CD4-positive, alpha-beta T cell treated with Interleukin-12 subunit alpha and Interleukin-12 subunit beta, for 1 hour (primary cell): ENCODE measurements at places on chromosomes 2 and 18.

GRCh38 chr2:45889053-45889452 lies 237.6 kb downstream of the PRKCE start:
- peak; percentile 27 for DNase-seq

DNA sequence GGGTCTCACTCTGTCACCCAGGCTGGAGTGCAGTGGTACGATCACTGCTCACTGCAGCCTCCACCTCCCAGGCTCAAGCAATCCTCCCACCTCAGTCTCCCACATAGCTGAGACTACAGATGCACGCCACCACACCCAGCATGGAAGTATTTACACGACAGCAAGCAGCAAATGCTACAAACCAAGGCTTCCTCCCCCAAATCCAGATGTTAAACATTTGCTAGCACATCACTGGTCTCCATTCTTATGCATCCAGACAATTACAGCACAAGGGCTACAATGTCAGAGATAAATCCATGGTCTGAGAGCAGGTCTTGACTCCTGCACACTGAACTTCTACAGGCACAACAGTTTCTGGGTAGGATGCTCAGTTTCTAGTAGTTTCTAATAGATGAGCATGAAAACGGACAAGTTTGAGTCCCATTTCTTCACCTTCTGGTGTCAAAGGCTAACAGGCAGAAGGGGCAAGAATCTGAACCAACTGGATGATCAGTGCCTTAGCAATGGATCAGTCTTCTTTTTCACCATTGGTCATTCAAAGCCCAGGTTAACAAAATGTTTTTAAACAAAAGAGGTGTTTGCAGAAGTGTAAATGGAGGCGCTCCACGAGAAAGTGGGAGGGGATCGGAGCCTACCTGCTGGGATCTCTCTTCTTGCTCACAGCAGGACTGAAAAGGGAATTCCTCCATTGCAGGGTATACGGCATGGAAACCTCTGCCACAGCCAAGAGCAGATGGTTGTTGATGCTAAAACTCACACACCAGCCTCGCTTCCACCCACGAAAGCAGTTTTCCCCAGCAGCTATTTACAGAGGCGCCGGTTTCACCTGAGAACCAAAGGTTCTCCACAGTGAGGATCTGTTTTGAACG lies 135.0 kb upstream of the ARL4C start:
- no peak for DNase-seq

DNA sequence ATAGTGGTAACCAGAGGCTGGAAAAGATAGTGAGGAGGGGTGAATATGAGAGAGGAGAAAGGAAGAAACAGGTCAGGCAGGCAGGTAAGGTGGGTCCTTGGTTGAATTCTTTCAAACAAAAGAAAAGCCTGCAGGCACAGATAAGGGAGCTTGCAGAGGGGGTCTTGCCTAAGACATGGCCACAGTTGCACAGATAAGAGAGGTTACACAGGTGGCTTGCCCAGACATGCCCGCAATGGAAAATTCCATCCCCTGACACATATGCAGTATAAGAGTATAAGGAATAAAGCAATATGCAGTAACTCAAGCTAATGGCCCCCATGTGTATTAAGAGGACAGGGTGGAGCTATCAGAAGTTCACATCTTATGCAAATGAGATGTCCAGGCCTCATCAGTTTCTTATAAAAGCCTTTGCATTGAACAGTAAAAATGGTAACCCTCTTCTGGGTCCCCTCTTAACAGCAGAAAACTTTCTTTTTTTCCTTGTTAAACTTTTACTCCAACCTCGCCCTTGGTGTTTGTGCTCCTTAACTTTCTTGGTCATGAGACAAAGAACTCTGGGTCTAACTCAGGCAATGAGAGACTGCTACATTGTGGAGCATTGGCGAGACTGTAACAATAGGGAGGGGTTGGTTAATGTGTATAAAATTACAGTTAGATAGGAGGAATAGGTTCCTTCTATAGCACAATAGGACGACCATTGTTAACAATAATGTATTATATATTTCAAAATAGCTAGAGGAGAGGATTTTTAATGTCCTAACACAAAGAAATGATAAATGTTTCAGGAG lies 764.6 kb downstream of the TSN start:
- DNase-seq = no peak

DNA sequence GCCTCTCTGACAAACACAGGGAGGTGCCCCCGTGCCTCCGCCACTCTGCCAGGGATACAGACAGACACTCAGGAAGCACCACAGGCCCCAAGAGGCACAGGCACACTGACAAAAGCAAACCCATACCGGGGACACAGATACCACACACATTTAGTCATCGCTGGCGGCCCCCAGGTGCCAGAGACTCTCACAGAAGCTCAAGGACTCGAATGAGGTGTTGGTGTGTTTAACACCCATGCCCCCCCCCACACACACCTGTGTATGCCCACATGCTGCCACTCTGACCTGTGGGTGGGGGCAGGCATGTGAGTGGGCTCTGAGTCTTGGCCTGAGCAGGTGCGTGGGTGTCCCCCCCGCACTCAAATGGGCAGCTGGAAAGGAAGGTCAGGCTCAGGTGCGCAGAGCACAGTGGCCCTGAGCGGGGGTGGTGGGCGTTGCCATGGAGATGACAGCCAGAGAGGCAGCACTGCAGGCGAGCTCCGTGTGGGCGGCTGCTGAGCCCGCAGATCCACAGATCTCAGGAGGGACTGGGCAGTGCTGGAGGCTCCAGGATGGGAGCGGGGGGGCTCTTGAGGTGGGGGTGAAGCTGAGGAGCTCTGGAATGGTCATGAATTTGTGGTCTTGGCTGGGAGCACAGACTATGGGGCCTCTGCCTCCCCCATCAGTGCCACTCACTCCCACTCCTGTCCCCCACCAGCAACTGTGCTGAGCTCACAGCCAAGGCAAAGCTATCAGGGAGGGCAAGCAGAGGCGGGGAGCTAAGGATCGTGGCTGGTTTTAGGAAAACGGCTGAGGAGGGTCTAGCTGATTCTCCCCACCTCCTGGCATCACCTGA lies 73.9 kb upstream of the TAF1B start:
- no peak for DNase-seq

DNA sequence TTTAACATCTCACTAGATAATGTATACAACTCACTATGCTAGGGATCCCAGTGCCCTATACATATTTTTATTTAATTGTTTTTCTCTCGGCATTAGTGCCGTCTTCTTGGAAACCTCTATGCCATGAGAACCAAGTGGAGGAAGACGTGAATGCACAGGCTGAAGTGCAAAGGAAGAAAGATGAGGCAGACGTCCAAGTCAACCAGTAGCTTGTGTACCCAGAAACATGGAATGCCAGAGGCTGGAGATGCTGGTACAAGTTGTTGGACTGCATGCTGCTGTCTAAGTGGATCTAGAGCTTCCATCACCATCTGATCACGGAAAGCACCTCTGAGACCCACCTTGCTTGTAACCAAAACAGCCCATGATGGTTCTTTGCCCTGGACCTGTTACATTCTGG lies 12.5 kb upstream of the GEMIN6 start:
- no peak for DNase-seq

- DNase-seq = no peak
These were observed 31.6 kb upstream of the MAP3K20 start for GRCh38 chr2:173043897-173044519.

DNA sequence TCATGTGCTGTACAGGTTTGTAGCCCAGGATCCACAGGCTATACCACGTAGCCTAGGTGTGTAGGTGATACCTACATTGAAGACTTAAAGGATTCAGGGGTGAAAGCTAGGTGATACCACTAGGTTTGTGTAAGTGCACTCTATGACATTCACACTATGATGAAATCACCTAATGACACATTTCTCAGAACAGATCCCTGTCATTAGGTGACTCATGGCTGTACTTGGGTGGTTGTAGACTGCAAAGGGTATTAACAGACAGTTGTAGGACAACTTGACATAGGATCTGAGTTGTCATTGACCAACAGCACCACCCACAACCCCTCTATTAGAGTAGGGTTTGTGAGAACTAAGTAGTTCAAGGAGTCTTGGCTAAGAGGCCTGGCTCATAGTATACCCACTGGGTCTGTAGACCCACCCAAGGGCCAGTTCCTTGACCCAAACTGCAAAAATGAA lies 27.7 kb upstream of the SMCHD1 start:
- no peak for DNase-seq

DNA sequence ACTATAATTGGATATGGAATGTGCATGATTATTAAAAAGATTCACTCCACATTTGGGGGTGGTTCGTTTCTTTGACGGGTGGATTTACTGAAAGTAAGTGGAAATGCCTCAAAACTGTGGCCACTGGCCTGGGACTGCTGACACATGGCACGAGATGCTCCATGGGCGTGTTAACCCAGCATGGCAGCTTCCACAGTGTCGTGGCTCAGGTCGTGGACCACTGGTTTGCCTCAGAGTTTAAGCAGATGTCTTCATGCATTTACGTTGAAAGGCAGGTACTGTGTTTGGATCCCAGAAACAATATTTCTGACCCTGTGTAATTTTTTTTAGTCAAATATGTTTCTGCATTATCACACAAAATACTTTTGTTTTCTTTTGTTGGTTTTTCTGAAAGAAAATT lies 242.0 kb downstream of the GBX2 start:
- no peak for DNase-seq

GRCh38 chr18:6874315-6874714 lies 144.8 kb downstream of the ARHGAP28 start:
- DNase-seq = no peak

GRCh38 chr2:236960531-236960930 lies 125.2 kb upstream of the COPS8 start:
- no peak for DNase-seq

DNA sequence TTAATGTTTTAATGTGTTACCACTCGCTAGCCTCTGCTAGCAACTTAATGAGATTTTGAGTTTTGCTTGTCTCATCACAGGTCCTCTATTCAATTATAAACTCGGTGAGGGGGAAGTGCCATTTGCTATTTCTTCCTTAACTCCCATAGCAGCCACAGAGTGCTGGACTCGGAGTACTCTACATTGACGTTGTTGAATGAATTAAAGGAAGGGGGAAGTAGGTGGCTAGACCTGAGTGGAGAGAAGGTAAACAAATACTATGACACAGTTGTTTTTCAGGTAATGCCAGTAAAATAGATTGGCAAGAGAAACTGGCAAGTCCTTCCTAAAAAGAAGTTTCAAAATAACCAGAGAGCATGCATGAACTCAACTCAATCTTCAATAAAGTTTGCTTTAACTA lies 339.3 kb downstream of the HRH4 start:
- no peak for DNase-seq

DNA sequence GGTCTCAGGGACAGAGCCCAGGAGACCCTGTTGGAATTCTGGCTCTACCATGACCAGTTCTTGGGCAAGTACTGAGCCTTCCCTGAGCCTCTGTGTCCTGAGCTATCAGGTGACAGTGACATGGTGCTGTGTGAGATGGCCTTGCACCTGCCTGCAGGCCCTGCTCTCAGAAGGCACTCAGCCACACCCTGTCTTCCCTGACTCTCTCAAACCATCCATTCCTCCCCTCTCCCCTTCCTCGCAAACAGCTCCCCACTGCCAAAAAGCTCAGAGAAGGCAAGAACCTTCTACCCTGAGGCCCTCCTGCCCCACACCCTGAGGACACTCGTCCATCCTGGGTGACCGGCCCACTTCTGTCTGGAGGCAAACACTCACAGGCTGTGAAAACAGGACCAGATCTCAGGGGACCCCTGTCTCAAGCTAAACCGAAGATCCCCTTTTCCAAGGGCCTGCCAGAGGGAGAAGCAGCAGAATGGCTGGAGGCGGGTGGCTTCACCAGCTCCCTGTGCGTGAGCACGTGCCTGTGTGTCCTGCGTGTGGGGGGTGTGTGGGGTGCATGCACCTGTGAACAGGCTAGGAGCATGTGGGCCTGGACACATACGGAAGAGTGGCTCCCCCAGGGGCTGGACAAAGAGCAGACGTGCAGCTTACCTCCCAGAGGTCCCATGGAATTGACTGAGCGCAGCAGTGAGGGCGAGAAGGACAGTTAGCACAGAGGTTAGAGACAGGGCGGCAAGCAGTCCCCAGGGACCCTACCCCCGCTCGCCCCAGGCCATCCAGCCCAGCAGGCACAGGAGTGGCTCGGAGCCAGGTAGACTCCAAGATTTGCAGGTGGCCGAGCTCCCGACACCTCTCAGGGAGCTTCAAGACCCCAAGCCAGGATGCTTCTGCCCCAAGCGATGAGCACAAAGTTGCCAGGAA lies 53.9 kb downstream of the BIN1 start:
- DNase-seq = no peak

DNA sequence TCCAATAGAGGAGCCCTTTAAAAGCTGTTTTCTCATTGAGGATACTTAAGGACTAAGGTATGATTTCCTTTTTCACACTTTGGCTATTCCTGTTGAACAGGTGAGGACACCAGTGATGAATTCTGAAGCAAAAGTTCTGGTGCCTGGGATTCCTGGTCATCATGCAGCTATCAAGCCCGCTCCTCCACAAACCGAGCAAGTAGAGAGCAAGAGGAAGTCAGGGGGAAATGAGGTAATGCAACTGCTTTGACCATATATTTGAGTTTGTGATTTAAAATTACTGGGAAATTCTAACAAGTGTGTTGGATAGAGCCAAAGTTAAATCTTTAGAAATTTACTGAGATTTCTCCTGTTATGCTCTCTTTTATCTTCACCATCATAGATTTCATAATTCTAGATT lies 33.0 kb downstream of the WDR43 start:
- no peak for DNase-seq

GRCh38 chr2:156083763-156084493 lies 248.6 kb downstream of the NR4A2 start:
- DNase-seq = no peak

DNA sequence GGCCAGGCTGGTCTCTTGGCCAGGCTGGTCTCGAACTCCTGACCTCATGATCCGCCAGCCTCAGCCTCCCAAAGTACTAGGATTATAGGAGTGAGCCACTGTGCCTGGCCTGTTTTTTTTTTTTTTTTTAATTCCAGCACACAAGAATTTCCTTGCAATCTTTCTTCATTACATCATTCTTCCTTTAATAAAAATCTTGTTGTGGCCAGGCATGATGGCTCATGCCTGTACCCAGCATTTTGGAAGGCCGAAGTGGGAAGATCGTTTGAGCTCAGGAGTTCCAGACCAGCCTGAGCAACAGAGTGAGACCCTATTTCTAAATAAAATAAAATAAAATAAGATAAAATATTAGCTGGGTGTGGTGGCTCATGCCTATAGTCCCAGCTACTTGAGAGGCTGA lies 21.4 kb upstream of the PLEKHM3 start:
- no peak for DNase-seq

- no peak for DNase-seq
These were observed 19.5 kb downstream of the B3GNT7 start for GRCh38 chr2:231415029-231415428.

DNA sequence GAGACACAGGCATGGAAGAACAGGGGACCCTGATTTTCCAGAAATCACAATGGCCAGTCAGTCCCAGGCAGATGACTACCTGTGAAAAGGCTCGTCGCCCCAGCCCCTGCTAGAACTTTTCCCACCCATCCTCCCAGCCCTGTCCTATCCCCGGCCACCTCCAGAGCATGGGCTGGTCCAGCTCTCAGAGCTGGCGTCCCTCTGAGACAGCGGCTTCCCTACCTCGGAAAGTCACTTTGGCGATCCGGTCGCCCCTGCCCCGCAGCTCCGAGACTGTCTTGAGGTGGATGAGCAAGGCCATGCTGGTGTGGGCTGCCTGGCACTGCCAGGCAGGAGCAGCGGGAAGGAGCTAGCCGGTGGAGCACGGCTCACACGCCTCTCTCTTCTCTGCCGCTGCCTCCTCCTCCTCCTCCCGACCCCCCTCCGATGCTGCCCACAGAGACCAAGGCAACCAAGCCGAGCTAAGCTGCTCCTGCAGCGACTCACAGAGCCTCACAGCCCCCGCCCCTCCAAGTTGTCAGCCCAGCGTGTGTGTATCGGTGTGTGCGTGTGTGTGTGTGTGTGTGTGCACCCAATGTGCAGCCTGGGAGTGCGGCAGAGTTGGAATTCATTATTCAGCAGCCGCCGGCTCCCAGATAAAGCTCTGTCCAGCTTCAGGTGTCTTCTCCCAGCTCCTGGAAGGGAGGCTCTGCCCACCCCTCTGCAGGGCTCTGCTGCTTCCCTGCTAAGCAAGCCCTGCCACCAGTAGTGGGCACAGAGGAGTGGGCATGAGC lies 80.5 kb upstream of the OTOF start:
- DNase-seq = no peak
